Uterus (tissue), 4 donors: ENCODE measurements at places on chromosomes 7 and 10. TPM values are rescaled to one million over a fixed set of nuclear protein-coding genes. Genes with fewer than 3 reads are reported as not detected.

Gene OPN4
- not detected for total RNA-seq

Gene PHYHIPL
- not detected for total RNA-seq

Gene RBP3
- total RNA-seq, result not detected

Gene CROT
- total RNA-seq, result 4.1 TPM

Gene BICC1
- total RNA-seq, result 29.7 TPM

Gene CAV1
- 351 TPM for total RNA-seq

Gene VAX1
- not detected for total RNA-seq

Gene YKT6
- total RNA-seq, result 12.4 TPM

Gene ATXN7L1
- total RNA-seq, result 22.4 TPM

GRCh38 chr10:11165591-11166543 lies 148.2 kb downstream of the CELF2 start:
- no peaks in the 10 kb centered on the region for H3K36me3 ChIP-seq
- H3K4me3 ChIP-seq, result peak overlapping the region; percentile 45
- H3K27ac ChIP-seq, result peak overlapping the region; percentile 77
- no peaks in the 10 kb centered on the region for H3K4me1 ChIP-seq
- H3K27me3 ChIP-seq, result no peaks in the 10 kb centered on the region

DNA sequence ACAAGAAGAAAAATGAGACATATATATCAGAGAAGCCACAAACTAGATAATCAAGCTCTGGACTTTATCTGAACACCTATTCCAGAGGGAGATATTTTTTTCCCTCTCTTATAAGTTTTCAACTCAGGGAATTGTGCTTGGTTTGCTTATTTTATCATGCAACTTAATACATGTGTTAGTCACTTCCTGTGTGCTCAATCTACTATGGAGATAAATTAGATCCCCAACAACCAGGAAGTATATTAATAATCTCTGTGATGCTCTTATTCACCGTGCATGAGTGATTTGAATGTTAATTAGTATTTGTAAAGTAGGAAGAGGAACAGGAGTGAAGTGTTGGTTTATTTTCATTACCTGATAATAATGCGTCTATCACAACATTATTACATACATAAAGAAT lies 38.8 kb upstream of the ZNF365 start:
- no peak overlapping the region for H3K27ac ChIP-seq
- DNase-seq, result no peak
- H3K27me3 ChIP-seq, result no peaks in the 10 kb centered on the region
- H3K4me1 ChIP-seq, result no peaks in the 10 kb centered on the region
- no peak overlapping the region for H3K4me3 ChIP-seq

DNA sequence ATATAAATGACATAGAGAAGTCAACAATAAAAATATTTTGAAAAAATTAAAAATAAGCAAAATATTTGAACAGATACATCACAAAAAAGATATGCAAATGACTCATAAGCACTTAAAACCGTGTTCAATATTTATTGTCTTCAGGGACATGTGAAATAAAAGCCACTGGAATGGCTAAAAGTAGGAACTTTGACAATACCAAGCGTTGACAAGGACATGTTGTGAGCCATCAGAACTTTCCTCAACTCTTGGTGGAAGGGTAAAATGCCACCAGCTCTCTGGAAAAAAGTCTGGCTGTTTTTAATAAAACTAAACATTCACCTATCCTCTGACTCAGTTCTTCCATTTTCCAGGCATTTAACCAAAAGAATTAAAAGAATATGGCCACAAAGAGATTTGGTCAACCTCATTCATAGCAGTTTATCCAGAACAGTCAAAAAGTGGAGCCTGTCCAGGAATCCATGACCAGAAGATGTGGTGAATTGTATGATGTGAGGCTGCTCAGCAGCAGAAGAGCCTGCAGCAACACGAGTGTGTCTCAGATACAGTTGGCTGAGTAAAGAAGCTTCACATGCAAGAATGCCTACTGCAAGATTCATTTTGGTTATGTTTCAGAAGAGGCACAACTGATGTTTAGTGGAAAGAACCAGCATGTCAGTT lies 7.1 kb upstream of the KLF6 start:
- H3K4me1 ChIP-seq, result no peaks in the 10 kb centered on the region
- DNase-seq, result no peak
- H3K27me3 ChIP-seq, result no peaks in the 10 kb centered on the region
- no peaks in the 10 kb centered on the region for H3K36me3 ChIP-seq

DNA sequence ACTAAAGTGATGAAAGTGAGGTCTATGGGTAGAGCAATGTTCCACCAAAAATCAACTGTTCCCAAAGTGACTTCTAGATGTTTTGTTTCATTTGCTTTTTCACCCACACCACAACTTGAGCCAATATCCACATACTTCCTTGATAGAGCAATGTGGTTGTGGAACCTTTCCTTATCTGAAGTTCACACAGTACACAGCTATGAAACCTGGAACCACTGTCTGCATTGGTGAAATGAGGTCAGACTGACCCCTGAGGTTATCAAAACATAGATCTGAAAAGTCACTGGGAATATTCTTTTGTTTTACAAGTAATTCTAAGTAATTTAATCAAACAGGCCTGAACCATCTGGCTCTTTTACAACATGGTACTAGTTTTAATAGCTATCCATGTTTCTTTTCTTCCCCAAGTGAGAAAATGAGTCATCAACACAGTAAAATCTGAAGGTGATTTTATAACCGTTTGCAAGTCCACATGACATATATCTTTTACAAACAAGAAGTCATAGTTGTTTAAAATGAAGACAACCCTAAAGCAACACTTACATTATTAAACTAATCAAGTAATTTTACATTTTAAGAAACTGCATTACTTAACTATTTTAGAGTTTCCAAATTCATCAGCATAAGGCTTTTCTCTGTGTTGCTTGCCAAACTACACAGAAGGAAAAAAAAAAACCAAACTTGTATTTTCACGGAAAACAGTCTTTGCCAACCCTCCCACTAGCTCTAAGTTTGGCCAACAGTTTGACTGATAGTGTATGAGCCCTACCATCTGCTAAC lies 80.3 kb downstream of the LRRC17 start:
- peak; percentile 57 for DNase-seq
- no peak overlapping the region for H3K4me3 ChIP-seq
- no peaks in the 10 kb centered on the region for H3K4me1 ChIP-seq
- H3K27me3 ChIP-seq, result no peaks in the 10 kb centered on the region
- H3K27ac ChIP-seq, result peak overlapping the region; percentile 55

DNA sequence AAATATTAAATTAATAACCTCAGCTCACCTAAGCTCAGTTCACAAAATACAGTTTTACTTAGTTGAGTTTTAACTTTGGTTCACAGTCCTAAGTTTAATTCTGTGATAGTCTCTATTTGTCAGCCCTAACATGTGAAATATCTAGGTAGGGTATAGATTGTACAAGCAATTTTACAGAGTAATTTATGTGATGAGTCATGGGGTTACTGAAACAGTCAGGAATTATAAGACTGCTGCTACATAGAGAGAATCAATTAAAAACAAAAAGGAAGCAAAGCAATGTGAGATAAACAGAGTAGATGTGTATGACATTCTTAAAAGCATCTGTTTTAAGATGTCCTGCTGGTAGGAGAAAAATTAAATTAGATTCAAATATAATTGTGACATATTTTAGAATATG lies 1018.2 kb upstream of the KCND2 start:
- no peaks in the 10 kb centered on the region for H3K36me3 ChIP-seq
- no peaks in the 10 kb centered on the region for H3K27me3 ChIP-seq
- H3K27ac ChIP-seq, result no peak overlapping the region
- H3K4me1 ChIP-seq, result no peaks in the 10 kb centered on the region

- H3K36me3 ChIP-seq, result no peaks in the 10 kb centered on the region
- peak overlapping the region; percentile 59 for H3K27ac ChIP-seq
- peaks cover 10% of the 10 kb centered on the region for H3K4me1 ChIP-seq
These were observed 2.7 kb upstream of the C7orf25 start for GRCh38 chr7:42914421-42915045.

DNA sequence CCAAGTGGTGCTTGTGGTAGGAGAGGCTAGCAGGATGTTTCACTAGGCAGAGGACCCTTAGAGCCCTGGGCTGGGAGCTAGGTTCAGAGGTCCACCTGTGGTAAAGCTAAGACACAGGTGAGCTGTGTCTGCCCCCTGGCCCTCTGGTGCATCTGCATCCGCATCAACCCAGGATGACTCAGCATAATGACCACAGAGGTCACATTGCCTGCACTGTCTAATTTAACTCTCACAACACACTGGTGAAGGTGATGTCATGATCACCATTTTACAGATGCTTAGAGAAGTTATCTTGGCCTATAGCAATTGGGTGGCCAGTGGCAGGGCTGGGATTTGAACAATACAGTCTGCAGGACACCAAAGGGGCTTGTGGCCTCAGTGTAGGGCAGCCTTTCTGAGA lies 33.1 kb downstream of the HABP2 start:
- no peaks in the 10 kb centered on the region for H3K27me3 ChIP-seq
- no peaks in the 10 kb centered on the region for H3K36me3 ChIP-seq
- no peak overlapping the region for H3K27ac ChIP-seq
- DNase-seq, result no peak
- H3K4me3 ChIP-seq, result no peak overlapping the region
- H3K4me1 ChIP-seq, result no peaks in the 10 kb centered on the region
